ENCODE measurements at places on chromosomes 1 and 21.

GRCh38 chr1:68442822-68443556 is 6.8 kb downstream of the RPE65 start:
- no peak for DNase-seq

GRCh38 chr1:226001963-226002666 is 3.0 kb upstream of the SDE2 start:
- peak; percentile 53 for DNase-seq

GRCh38 chr1:221778535-221779142 is 36.8 kb upstream of the DUSP10 start:
- no peak for DNase-seq

DNA sequence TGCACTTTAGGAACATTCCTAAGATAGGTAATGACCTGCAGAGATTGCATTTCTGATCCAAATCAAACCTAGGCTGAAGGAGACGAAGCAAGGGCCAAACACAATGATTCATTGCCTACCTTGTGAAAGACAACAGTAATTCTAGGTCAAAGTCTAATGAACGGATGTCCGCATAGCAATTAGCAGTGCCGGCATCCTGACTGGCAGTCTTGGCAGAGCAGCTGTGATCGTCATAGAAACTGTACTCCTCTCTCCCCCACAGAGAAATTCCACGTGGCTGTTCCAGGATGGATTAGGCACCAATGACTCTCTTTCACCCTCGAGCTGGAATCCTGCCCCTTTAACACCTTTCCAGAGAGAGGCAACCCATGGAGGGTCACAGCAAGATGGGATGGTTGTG is 28.9 kb upstream of the VAV3 start:
- DNase-seq = no peak

DNA sequence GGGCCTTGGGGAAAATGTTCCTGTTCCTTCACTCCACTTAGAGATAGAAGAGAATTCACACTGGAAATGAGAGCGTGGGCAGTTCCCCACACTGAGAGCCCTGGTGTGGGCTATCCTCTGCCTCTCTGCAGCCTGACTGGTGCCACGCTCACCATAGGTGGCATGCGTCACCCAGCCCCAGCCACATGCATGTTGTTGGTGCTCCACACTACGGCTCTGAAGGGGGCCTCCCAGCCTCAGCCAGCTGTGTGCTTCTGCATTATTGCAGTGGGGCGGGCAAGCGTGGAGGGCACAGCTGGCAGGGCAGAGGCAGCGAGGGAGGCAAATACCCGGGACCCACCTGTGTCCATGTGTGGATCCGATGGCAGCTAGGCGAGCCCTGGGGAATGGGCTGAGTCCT is 14.7 kb upstream of the RASSF5 start:
- DNase-seq = no peak

DNA sequence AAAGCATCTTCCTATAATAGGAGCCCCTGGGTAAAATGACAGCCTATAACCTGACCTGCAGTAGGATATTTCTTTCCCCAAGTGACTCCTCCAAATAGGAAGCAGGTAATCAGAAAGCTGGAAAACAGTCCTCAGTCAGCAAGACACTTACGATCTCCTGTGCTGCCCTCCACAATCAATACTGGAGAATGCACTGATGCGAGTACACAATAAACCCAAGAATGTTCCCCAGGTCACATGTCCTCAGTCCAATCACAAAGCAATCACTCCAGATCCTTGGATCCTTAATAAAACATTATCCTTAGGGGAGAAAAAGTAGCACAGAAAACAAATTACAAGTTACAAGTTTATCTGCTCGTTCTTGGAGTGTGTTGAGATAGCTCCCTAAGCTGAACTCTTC is 233.1 kb downstream of the SLC45A1 start:
- DNase-seq = no peak

- no peak for DNase-seq
Observed at GRCh38 chr1:46451948-46452930, 37.4 kb upstream of the DMBX1 start.

- no peak for DNase-seq
Observed at GRCh38 chr1:2468041-2468472, 8.0 kb upstream of the PLCH2 start.

GRCh38 chr1:112995890-112996289 is 39.9 kb upstream of the SLC16A1 start:
- DNase-seq = no peak

DNA sequence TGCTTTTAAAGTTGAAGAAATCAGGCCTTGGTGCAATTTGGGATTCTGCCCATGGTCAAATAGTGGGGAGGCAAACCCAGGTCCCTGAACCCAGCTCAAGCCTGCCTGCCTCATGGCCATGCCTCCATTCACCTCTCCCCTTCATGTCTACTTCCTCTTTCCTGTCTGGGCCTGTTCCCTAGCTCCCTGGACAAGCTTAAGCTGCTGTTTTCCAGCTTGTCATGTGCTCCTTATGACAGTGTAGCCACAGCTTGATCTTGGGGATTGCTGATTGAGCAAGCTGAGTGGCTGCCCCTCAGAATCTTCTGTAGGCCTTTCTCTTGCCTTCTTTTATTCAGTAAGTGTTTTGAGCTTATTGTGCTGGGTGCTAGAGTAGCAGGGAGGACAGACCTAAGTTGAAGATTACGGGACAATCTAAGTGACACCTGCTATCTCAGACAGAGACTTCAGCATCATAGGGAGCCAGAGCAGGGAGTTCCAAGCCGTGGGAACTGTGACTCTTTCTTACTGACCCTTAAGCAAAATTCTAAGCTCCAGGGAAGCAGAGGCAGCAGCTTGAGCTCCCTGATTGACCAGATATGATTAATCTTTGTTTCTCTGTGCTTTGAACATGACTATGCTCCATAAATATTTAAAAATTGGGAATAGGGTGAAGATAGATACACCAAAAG is 520 bp upstream of the MR1 start:
- DNase-seq = no peak

- DNase-seq = no peak
Observed at GRCh38 chr1:43913666-43914360, 19.8 kb upstream of the ARTN start.

DNA sequence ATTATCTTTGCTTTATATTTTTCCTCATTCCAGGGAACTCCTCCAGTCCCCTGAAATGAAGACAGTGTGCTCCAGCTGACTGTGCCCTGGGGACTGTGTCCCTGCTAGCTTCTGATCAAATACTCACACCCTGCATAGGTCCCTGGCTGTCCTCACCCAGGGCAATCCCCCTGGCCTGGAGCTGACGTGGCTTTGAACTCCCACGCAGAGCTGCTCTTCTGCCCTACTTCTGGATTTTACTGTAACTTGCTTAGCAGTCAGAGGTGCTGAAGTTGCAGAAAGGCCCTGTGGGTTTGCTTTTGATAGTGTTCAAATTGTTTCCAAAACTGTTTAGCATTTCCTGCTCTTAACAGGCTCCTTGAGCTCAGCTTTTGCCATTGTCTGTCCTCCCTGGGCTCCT is 186.5 kb downstream of the FASLG start:
- DNase-seq = no peak

GRCh38 chr1:155176544-155177071 is 3.0 kb downstream of the TRIM46 start:
- no peak for DNase-seq

- no peak for DNase-seq
Observed at GRCh38 chr1:31361607-31362006, 11.3 kb downstream of the FABP3 start.

- no peak for DNase-seq
Observed at GRCh38 chr1:45205910-45206721, at the start of gene ZSWIM5. Gene ZSWIM5, minus strand, starts transcription at chr1:45206605. Its CDS starts 255 bp downstream, at chr1:45206350.

GRCh38 chr1:26417111-26417759 is 6.6 kb downstream of the LIN28A start:
- no peak for DNase-seq

DNA sequence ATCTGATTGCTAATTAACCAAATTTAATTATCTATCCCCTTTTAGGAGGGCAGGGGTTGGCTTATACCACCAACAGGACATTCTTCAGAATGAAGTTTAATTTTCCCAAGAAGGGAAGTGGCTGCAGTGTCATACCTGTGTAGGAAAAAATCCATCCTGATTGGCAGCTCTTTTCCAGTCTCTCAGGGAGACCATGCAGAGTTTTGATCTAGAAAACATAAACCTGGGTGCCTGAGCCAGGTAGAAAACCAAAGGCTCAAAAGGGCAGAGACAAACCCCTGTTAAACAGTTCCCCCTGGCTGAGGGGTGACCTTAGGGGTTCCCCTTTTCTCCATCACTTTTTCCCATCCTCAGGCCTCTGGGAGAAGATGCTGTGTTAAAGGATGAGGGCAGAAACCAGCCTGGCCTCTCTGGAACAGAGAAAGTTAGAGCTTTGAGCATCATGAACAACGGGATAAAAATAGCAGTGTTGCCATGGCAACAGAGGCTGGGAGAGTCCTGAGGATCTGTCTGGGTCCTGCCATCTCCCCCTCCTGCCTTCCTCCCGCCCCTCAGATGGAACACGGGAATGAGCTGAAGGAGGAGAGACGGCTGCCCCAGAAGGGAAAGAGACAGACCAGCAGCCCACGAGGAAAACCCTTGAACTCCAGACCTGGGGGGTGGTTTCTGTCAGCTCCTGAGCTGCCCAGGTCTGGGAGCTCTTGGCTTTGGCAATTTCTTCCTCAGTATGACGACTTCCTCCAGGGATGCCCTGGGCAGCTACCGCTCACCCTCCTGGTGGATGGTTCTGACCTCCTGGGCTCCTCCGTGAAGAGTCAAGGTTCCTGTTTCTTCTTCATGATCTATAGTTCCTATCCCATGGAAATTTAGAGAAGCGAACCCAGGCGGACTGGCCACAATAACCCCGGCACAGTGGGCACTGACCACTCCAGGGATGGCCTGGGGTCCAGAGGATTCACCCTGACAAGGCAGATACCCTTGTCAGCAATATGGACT is 14.0 kb upstream of the LEMD1 start:
- no peak for DNase-seq

DNA sequence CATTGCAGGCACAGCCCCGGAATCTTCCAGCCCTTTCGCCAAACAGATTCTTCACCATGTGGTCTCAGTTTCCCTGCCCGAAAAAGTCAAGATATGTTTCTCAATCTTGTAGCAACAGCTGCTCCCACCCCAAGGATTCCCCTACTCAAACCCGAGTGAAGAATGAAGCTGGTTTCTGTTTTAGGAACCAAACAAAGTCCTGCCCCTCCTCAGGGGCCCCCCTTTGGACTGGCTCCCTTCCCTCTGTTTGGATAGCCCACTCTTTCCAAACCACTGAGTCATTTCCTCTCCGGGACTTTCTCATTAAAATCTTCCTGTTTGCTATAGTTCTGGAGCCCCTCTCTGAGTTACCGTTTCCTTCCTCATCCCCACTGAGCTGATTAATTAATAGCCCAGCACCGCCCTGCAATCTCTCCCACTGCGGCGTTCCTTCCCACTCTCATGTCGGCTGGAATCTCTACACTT is 100.9 kb downstream of the TSEN15 start:
- no peak for DNase-seq

DNA sequence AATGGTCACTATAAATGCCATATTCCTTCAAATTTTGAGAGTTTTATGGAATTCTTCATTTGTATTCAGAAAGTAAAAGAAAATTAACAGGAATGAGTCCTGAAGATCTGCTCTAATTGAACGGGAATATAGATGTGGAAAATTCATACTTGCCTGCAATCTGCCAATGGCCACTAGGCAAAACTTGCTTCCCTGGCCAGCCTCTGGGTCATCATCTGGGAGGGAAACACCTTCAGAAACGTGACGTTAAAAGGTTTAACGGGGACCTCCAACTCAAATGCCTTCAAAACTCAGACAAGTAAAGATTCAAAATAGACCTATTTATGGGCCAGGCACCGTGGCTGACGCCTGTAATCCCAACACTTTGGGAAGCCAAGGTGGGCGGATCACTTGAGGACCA is 21.7 kb upstream of the CTSK start:
- no peak for DNase-seq

GRCh38 chr21:38032082-38032801 is 116.0 kb upstream of the KCNJ6 start:
- DNase-seq = no peak

DNA sequence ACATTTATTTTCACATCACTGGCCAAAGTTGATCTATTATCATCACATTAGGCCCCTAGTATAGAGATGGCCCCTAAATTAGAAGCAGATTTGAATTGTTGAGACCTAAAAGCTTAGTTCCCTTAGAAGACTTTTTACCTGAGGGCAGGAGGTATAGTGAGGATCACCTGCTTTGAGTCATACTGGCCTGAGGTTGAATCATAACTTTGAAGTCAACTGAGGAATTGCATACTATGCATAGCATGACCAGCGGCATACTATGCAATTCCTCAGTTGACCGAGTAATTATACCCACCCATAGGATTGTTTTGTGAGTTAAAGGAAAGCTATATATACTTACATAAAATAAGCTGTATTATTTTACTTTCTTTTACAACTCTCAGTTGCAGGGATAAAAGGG is 50.3 kb upstream of the DPH5 start:
- no peak for DNase-seq

Measured in thoracic aorta (tissue), 2 donors.